Sigmoid colon (tissue), 7 donors: ENCODE measurements at places on chromosomes 3 and 15.
A peak's percentile ranks its signal among the peaks of the same experiment; 100 is the strongest.

DNA sequence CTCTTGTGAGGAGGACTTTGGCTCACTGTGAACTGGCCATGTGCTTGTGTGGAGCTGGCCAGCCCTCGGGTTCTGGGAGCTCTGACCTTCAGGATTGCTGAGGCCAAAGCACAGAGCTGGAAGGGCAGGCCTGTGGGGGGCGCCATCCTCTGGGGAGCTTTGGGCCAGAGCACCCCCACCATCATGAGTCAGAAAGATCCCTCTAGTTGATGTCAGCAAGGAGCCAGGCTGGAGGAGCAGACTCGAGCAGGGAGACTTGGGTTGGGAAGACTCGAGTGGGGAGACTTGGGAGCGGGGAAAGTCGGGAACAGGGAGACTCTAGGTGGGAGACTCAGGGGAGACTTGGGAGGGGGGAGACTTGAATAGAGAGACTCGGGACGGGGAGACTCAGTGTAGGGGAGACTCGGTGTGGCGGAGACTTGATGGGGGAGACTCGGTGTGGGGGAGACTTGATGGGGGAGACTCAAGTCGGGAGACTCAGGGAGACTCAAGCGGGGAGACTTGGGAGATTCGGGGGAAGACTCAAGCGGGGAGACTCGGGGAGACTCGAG is 37.7 kb upstream of the PLXNA1 start:
- no peak overlapping the region for H3K27ac ChIP-seq
- no peaks in the 10 kb centered on the region for H3K27me3 ChIP-seq
- no peak overlapping the region for H3K4me3 ChIP-seq
- peak; percentile 50 for DNase-seq
- H3K4me1 ChIP-seq: no peaks in the 10 kb centered on the region
- H3K36me3 ChIP-seq: no peaks in the 10 kb centered on the region

- no peaks in the 10 kb centered on the region for H3K4me1 ChIP-seq
- no peaks in the 10 kb centered on the region for H3K27me3 ChIP-seq
- peak; percentile 17 for DNase-seq
- no peaks in the 10 kb centered on the region for H3K36me3 ChIP-seq
- H3K27ac ChIP-seq: no peak overlapping the region
Measured at GRCh38 chr15:68674975-68675374, 96.2 kb downstream of the CORO2B start.

DNA sequence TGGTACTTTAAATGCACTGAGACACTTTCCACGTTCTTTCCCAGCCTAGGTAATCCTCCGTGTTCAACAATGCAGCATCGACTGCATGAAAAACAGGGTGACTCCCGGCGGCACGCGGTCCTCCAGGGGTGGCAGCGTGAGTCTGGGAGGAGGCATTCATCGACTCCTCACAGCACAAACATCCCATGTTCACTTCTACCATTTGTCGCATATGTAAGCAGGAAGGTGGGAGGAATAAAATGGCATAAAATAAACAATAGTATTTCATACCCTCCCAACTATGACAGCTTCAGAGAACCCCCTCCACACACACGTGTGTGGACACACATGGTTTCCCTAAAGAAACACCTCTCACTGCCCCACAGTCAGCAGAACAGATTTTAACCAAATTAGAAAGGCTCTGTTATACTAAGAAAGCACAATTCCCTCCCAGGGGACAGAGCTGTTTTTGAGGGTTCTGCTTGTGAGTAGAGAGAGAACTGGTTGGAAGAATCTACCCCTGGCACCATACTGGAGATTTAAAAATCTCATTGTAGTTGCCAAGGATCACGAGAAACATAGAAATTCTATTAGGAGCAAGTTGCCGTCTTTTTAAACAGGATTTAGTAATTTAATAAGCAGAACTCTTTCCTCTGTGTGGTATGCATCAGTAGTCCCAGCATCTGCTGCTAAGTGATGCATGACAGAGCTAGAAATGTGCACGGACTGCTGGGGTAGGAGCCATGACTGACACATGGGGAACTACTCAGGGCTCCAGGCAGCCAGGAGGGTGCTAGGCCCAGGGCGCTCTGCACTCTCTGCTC is 6.0 kb downstream of the FAM43A start:
- no peak overlapping the region for H3K27ac ChIP-seq
- DNase-seq: no peak
- H3K27me3 ChIP-seq: no peaks in the 10 kb centered on the region
- H3K4me1 ChIP-seq: peaks cover 28% of the 10 kb centered on the region
- H3K4me3 ChIP-seq: no peak overlapping the region
- no peaks in the 10 kb centered on the region for H3K36me3 ChIP-seq

- DNase-seq: no peak
- no peaks in the 10 kb centered on the region for H3K4me1 ChIP-seq
- no peak overlapping the region for H3K27ac ChIP-seq
- H3K27me3 ChIP-seq: no peaks in the 10 kb centered on the region
- H3K36me3 ChIP-seq: no peaks in the 10 kb centered on the region
Measured at GRCh38 chr15:88324741-88325065, 68.2 kb upstream of the NTRK3 start.

DNA sequence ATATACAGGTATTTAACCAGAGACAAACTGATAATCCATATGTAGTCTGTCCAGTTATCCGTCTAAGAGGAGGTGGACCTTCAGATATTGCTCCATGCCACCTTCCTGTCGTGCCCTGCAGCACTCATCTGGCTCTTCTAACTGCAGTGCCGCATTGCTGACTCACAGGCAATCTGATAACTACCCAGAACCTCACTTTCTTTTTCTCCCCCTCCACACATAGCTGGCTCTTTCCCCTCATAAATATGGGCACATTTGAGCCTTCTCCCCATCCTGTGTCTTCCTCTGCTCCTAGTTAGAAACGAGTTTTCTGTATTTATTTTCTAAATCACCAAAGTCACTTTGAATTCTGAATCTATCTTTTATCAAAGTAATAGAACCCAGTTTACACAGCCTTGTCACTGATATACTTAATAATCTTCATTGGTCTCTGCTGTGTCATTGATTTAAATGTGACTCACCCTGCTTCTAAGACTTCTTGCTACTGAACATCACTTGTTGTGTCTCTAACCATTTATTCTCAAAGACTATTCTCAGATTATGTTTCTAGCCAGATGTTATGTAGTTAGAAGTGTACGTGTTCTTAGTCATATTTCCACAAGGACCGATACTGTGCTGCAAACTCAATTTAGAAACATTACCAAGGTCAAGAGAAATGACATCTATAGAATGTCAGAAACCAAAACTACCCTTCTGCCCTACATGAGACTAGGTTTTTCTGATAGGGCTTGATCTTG is 17.4 kb upstream of the KCNMB2 start:
- no peaks in the 10 kb centered on the region for H3K36me3 ChIP-seq
- H3K4me3 ChIP-seq: no peak overlapping the region
- H3K4me1 ChIP-seq: no peaks in the 10 kb centered on the region
- no peak overlapping the region for H3K27ac ChIP-seq
- DNase-seq: no peak

DNA sequence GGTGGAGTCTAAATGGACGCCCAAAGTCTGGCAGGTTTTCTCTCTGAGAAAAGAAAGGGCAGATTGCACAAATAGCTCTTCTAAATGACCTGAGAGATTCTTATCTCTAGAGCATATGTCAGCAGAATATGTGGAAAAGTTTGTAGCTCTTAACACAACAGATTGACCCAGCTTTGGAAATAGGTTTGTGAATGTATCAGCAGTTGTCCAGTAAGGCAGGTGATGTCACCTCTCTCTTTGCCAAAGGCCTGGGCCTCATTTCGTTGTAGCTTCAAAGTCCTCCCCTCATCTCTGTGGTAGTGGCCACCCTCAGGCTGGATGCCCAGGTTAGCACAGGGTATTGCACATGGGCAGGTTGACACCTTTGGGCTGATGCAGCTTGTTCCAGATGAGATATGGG is 36.0 kb downstream of the PDIA5 start:
- H3K36me3 ChIP-seq: peaks cover 24% of the 10 kb centered on the region
- no peak for DNase-seq
- H3K27me3 ChIP-seq: no peaks in the 10 kb centered on the region

DNA sequence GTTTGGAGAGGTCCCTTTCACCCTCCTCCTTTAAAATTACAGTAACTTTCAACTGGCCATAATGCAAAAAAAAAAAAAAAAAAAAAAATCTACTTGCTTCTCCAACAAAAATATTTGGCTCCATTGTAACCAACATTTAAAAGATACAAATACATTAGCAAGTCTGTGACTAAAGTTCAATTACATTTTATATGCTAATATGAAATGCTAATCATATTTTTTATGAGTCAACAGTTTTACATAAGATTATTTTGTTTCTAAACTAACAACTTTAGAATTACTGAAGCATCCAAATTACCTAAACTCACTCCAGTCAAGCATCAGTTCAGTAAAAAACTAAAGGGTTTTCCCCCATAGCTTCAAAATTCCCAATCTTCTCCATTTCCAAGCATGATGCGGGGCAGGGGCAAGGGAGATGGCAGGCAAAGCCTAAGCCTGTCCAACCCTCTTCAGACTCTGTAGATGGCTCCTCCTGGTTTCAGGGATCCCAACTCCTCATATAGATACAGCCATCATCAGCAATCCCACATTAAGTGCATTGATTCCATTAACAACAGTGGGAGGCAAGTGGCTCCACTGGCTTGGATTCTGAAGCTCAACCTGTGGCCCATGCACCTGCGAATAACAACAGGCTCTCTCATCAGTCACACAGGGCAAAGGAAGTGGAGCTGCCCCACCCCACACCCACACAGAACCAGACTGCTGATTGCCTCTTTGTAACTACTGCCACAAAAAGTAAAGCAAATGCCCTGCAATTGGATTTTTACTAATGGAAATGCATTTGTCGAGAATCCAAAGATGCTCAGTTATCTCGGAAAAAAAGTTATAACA is 15.0 kb downstream of the SFMBT1 start:
- no peak overlapping the region for H3K4me3 ChIP-seq
- peaks cover 3% of the 10 kb centered on the region for H3K4me1 ChIP-seq
- no peaks in the 10 kb centered on the region for H3K36me3 ChIP-seq
- H3K27ac ChIP-seq: no peak overlapping the region

GRCh38 chr3:35867791-35868190 is 228.5 kb downstream of the ARPP21 start:
- no peak overlapping the region for H3K27ac ChIP-seq
- no peaks in the 10 kb centered on the region for H3K27me3 ChIP-seq
- H3K36me3 ChIP-seq: no peaks in the 10 kb centered on the region
- DNase-seq: no peak

GRCh38 chr3:41125258-41125657 is 74.0 kb upstream of the CTNNB1 start:
- H3K36me3 ChIP-seq: no peaks in the 10 kb centered on the region
- H3K4me1 ChIP-seq: no peaks in the 10 kb centered on the region
- DNase-seq: no peak

DNA sequence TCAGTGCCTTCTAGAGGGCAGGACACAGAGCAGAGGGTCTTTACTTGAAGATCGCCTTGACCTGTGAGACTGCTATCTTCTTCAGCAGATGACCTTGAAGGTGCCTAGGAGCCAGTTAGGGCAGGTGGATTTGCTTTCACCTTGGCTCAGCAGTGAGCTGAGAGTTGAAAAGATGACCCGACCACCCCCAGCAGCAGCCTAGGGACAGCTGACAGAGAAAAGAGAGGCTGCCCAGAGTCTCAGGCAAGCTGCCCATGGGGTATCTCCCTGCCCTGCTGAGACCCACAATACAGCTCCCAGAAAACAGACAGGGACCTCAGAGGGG is 453 bp upstream of the LTF start:
- H3K4me3 ChIP-seq: no peak overlapping the region
- H3K27me3 ChIP-seq: peaks cover 32% of the 10 kb centered on the region
- H3K4me1 ChIP-seq: no peaks in the 10 kb centered on the region
- no peak for DNase-seq

- no peak for DNase-seq
- H3K27me3 ChIP-seq: no peaks in the 10 kb centered on the region
- H3K4me3 ChIP-seq: no peak overlapping the region
- no peaks in the 10 kb centered on the region for H3K36me3 ChIP-seq
- no peak overlapping the region for H3K27ac ChIP-seq
Measured at GRCh38 chr15:50206020-50206419, 24.0 kb downstream of the SLC27A2 start.

- no peaks in the 10 kb centered on the region for H3K36me3 ChIP-seq
- H3K27ac ChIP-seq: no peak overlapping the region
- no peaks in the 10 kb centered on the region for H3K27me3 ChIP-seq
- H3K4me1 ChIP-seq: no peaks in the 10 kb centered on the region
Measured at GRCh38 chr3:181134873-181135272, 145.3 kb upstream of the DNAJC19 start.

- H3K4me3 ChIP-seq: no peak overlapping the region
- DNase-seq: no peak
Measured at GRCh38 chr3:16467393-16467792, 46.1 kb downstream of the RFTN1 start.

GRCh38 chr15:80160570-80161156 is 7.9 kb downstream of the FAH start:
- peaks cover 11% of the 10 kb centered on the region for H3K36me3 ChIP-seq
- no peak overlapping the region for H3K4me3 ChIP-seq
- no peak overlapping the region for H3K27ac ChIP-seq
- no peaks in the 10 kb centered on the region for H3K27me3 ChIP-seq
- DNase-seq: peak; percentile 78

DNA sequence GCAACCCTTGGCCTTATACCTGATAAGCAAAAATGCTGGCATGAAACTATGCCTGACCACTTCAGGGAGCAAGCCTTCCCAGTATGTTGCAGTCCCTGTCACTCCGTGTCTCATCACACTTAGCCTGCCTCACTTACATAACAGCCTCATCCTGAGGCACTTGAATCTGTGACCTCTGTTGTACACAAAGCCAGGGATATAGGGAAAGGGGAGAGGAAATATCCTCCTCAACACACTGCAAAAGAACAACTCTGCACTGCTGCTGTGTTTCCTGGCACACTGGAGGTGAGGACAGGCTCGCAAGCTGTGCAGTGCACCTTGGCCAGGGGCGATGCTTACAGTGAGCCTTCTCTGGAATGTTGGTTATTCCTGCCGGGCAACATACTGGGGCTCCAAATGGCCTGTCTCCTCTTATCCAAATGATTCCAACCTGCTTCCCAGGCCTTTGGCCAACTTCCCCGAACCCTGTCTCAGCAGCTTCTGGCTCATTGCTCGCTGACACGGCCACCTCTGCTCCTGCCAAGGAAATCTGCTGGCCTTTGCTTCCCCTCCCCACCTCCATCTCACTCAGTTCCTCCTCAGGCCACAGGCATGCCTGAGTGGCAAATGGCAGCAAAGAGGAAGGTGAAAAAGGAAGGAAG is 109.2 kb downstream of the CD47 start:
- no peak for DNase-seq
- peaks cover 12% of the 10 kb centered on the region for H3K4me1 ChIP-seq
- H3K4me3 ChIP-seq: no peak overlapping the region
- no peaks in the 10 kb centered on the region for H3K36me3 ChIP-seq

GRCh38 chr15:60328852-60329443 is 68.8 kb downstream of the ANXA2 start:
- H3K4me3 ChIP-seq: no peak overlapping the region
- no peak for DNase-seq
- H3K27ac ChIP-seq: no peak overlapping the region
- no peaks in the 10 kb centered on the region for H3K36me3 ChIP-seq
- H3K27me3 ChIP-seq: peaks cover 60% of the 10 kb centered on the region
- H3K4me1 ChIP-seq: no peaks in the 10 kb centered on the region
